ENCODE measurements at places on chromosomes 3 and 15.

DNA sequence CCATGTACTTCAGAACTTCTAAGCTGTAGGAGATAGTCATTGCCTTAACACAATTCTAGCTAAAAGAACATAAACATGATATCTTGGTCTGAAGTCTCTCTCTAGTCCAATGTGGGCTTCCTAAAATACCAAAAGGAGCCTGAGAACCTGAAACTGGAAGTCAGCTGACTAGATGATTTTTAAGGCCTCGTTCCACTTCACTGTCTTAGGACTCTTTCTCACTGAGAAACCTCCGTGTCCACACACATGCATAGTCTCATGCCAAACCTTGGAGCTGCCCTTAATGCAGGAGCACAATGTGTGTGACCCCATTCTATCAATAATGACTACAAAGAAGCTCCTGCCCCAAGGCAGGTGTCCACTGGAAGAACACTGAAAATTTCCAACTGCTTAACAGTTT is 87.7 kb downstream of the ETFA start:
- H3K4me1 ChIP-seq = no peaks in the 10 kb centered on the region
- H3K27ac ChIP-seq = no peak overlapping the region
- H3K4me3 ChIP-seq = no peak overlapping the region
- peaks cover 37% of the 10 kb centered on the region for H3K36me3 ChIP-seq
- DNase-seq = no peak

DNA sequence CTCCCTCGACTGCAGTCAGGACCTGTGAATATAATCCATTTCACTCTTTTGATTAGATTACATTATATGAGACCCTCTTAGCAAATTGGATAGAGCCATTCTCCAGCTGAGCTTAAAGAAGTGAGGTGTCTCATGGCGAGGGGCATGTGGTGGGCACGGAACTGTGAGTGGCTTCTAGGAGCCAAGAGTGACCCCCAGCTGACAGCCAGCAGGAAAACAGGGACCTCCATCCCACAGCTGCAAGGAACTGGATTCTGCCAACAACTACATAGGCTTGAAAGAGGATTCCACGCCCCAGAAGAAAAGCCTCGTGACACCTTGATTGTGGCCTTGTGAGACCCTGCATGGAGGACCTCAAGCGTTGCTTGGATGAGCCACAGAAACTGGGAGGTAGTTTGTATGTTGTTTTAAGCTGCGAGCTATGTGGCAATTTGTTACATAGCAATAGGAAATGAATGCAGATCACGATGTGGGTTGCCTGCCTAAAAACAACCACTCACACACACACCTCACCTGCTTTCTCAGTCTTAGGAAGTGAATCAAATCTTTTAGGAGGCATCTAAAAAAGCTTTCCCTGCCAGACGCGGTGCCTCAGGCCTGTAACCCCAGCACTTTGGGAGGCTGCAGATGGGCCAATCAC is 84.2 kb upstream of the BHLHE40 start:
- H3K27ac ChIP-seq = no peak overlapping the region
- peaks cover 8% of the 10 kb centered on the region for H3K36me3 ChIP-seq

- H3K4me1 ChIP-seq = no peaks in the 10 kb centered on the region
- H3K27me3 ChIP-seq = peaks cover 12% of the 10 kb centered on the region
Measured at GRCh38 chr3:11001020-11001657, 8.6 kb downstream of the SLC6A1 start.

DNA sequence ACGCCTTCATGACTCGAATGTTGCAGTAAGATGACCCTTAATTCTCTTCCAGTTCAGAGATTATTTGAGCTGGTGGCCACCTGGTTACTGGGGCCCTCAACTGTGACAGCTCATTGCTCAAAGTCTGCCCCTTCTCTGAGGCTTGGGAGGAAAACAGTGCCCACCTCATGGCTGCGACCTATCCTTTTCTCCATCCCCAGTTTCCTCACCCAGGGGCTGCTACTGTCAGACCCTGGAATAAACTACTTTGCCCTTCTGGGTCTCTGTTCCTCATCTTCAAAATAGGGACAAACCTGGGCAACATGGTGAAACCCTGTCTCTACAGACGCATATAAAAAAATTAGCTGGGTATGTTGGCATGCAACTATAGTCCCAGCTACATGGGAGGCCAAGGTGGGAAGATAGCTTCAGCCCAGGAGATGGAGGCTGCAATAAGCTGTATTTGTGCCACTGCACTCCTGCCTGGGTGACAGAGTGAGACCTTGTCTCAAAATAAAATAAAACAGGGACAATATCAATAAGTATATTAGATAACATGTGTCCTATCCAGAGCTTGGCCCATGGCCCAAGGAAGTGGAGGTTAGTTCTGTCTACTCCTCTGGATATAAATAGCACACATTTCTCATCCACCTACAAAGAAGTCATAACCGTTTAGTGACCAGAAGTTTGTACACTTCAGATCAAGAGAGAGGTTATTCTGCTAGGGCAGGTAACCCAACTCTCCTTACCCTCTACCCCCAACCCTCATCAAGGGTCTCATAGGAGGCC is 2.2 kb upstream of the RASL12 start:
- no peak for DNase-seq
- H3K4me3 ChIP-seq = no peak overlapping the region
- H3K27ac ChIP-seq = no peak overlapping the region

DNA sequence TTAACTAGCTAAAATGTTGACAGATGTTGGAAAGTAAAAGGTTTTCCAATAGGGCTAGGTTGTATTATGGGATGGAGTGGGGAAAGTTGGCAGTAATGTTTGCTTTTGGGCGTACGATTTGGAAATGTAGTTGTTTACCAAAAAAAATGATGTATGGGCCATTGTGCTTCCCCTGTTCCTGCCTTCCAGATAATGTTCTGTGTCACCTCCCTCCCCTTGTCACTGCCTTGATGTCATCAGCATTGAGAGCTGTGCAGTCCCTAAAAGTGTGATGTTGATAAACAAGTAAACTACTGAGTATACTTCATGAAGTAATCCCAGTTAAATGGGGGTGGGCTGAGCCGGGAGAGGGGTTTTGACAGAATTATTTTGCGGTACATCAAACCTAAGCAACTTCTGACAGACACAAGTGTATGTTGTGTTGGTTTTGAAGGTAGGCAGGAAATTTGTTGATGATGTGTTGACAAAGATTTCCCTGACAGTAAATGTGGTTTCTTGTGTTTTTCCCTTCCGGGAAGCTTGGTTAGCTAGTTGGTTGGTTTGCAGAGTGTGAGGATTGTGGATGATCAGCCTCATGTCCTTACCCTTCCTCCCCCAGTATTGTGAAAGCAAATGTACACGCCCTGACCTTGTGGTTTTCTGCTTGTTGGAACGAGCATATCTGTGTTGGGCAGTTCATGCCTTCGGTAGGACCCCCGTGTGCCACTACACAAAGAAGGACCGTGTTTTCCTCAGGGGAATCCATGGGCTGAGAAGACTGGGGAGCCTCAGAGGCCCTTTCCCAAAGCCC is 87.3 kb downstream of the PGPEP1L start:
- peak overlapping the region; percentile 19 for H3K27ac ChIP-seq
- H3K27me3 ChIP-seq = no peaks in the 10 kb centered on the region
- no peak for DNase-seq
- no peak overlapping the region for H3K4me3 ChIP-seq
- peaks cover 23% of the 10 kb centered on the region for H3K4me1 ChIP-seq

DNA sequence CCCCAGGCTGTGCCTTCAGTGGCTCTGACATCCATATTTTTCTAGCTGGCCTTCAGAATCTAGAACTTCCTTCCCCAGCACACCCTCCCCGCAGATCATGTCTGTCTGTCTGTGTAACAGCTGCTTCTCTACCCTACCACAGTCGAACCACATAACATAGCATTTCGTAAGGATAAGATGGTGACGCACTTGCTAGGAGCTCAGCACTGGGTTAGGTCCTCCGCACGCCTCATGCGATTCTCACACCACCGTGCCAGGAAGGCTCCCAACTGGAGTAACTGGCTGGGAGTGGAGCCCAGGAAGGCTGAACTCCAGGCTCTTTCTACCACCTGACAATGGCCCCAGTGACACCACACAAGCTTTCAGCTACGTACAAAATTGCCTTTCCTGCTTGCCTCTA is 168.6 kb downstream of the STT3B start:
- peaks cover 4% of the 10 kb centered on the region for H3K27me3 ChIP-seq
- DNase-seq = no peak
- H3K4me1 ChIP-seq = peaks cover 5% of the 10 kb centered on the region
- H3K36me3 ChIP-seq = no peaks in the 10 kb centered on the region
- H3K4me3 ChIP-seq = no peak overlapping the region
- no peak overlapping the region for H3K27ac ChIP-seq

DNA sequence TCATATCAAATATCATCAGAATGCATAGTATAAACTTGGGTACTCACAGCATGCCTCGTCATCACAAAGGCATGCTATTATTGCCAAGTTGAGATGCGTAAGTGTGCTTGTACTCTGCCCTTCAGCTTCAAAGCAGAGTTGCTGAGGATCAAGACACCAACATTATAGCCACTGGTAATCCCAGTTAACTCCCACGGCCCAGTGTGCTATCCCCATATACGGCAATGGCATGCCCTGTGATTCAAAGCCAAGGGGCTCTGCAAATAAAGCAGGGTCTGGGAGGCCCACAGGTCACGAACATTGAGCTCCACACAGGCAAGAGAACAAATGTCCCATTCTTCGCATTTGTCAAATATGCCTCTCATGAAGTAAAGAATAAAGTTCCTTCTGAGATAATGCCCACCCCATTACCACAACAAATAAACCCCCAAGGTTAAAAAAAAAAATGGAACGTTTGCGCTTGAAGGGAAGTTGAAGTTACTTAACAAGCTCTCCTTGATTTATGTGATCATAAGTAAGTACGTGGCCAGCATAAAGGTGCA is 298.1 kb upstream of the NECTIN3 start:
- H3K4me1 ChIP-seq = no peaks in the 10 kb centered on the region
- no peak overlapping the region for H3K4me3 ChIP-seq
- no peaks in the 10 kb centered on the region for H3K36me3 ChIP-seq
- DNase-seq = no peak
- no peak overlapping the region for H3K27ac ChIP-seq

Measured in activated CD8-positive, alpha-beta T cell treated with anti-CD3 and anti-CD28 coated beads, Interleukin-2, amount 10 ng/mL, durations not matched to agents 7 days and 5 days (primary cell).